B cell (primary cell): ENCODE measurements at places on chromosomes 7 and 10. TPM values are rescaled to one million over a fixed set of nuclear protein-coding genes. Genes with fewer than 3 reads are reported as not detected.

Gene CNNM1
- not detected in 2 replicates for total RNA-seq

- DNase-seq: no peak
- H3K27ac ChIP-seq: no peak overlapping the region
- H3K27me3 ChIP-seq: no peaks in the 10 kb centered on the region
- H3K4me3 ChIP-seq: no peak overlapping the region
- no peaks in the 10 kb centered on the region for H3K4me1 ChIP-seq
These were observed 92.1 kb downstream of the PPP1R3C start for GRCh38 chr10:91540733-91541132.

Gene PVRIG
- 51.2 and 51.4 TPM in 2 replicates for total RNA-seq

- H3K27me3 ChIP-seq: no peaks in the 10 kb centered on the region
- H3K27ac ChIP-seq: no peak overlapping the region
- H3K36me3 ChIP-seq: no peaks in the 10 kb centered on the region
- no peaks in the 10 kb centered on the region for H3K4me1 ChIP-seq
- H3K4me3 ChIP-seq: no peak overlapping the region
These were observed 8.8 kb upstream of the ENO4 start for GRCh38 chr10:116840389-116841075.

GRCh38 chr10:124106241-124106879, 13.0 kb upstream of the CHST15 start:
- peak overlapping the region; percentile 21 for H3K4me3 ChIP-seq
- peak; percentile 67 for DNase-seq
- H3K27me3 ChIP-seq: no peaks in the 10 kb centered on the region
- no peaks in the 10 kb centered on the region for H3K36me3 ChIP-seq
- peak overlapping the region; percentile 54 for H3K27ac ChIP-seq

- no peak overlapping the region for H3K4me3 ChIP-seq
- DNase-seq: no peak
- no peak overlapping the region for H3K27ac ChIP-seq
- no peaks in the 10 kb centered on the region for H3K27me3 ChIP-seq
- no peaks in the 10 kb centered on the region for H3K36me3 ChIP-seq
These were observed 122.6 kb downstream of the MARCHF5 start for GRCh38 chr10:92413519-92413918.

DNA sequence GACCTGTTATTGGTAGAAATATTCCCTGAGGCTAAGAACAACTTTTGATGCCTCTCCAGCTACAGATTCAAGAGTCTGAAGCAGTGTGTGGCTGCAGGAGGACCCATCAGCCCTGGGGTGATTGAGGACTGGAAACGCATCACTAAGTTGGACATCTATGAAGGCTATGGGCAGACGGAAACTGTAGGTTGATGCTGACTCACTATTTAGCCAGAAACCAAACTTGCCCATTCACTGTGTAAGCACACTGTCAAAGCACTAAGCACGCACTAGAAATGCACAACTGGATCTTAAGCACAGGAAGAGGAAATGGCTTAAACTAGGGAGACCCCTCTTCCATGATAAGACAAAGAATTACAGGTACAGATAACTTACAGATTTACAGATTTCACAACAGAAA, 20.8 kb downstream of the ACSM6 start:
- DNase-seq: no peak
- H3K27me3 ChIP-seq: no peaks in the 10 kb centered on the region
- no peak overlapping the region for H3K4me3 ChIP-seq
- no peaks in the 10 kb centered on the region for H3K4me1 ChIP-seq
- peaks cover 1% of the 10 kb centered on the region for H3K36me3 ChIP-seq

DNA sequence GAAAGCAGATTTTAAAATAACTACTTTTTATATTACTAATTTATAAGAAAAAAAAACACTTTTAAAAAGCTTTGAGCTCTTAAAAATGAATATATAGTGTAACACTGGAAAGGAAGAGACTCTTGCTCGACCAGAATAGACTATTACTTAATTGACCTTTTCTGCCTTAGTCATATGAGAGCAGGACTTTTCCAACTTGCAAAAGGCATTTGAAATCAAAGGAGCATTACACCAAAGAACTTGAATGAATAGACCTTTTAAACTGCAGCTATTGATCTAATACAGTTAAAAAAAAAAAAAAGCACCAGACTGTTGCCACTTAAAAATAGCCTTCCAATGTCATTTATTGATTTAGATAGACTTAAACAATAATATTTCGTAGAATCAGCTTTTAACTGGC, 17.2 kb upstream of the SEMA3D start:
- H3K4me3 ChIP-seq: no peak overlapping the region
- DNase-seq: no peak
- H3K4me1 ChIP-seq: no peaks in the 10 kb centered on the region
- no peaks in the 10 kb centered on the region for H3K27me3 ChIP-seq

DNA sequence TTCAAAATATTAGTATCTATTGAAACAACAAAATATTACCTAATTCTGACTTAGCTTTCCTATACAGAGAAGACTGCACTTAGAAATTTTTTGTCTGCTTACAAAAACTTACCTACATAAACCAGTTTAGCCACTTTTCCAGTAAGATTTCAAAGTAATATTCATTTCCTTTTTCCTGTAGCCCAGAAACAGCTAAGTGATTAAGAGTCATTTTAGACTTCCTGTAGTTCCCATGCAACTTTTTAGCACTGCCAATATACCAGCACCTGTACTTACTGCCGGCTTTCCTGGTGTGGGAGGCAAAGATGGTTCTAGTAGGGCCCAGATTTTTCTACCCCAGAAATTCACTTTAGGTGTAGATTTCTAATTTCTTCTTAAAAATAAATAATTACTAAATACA, 21.8 kb downstream of the NT5C2 start:
- H3K4me1 ChIP-seq: no peaks in the 10 kb centered on the region
- peaks cover 5% of the 10 kb centered on the region for H3K36me3 ChIP-seq
- no peak for DNase-seq
- H3K27me3 ChIP-seq: no peaks in the 10 kb centered on the region
- H3K27ac ChIP-seq: no peak overlapping the region
- no peak overlapping the region for H3K4me3 ChIP-seq

DNA sequence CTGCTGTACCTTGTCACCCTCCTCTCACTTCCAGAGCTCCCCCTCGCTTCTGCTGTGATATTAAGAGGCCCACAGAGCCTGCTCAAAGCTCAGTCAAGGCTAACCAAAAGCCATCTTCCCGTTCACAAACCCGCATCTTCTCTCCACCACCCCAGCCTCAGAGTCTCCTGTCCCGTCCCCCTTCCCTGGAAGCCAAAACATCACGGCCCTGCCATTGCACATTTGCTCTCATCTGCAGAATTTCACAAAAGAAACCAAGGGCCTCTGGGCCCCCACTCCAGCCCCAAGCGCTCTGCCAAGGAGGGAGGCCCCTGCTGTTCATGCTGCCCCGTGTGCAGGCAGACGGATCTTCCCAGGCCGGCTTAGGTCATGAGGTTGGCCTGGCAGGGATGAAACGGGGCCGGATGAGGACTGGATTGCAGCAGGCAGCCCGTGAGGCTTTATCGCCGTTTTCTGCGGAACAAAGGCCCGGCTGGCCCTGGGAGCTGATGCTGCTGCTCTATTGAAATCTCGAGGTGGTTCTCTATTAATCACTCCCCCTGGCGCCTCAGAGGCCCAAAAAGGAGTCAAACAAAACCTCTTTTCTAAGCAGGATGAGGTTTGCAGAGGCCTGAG, 31.6 kb upstream of the FOXK1 start:
- no peaks in the 10 kb centered on the region for H3K36me3 ChIP-seq
- no peak for DNase-seq
- H3K27ac ChIP-seq: no peak overlapping the region
- H3K27me3 ChIP-seq: no peaks in the 10 kb centered on the region
- H3K4me1 ChIP-seq: no peaks in the 10 kb centered on the region
- no peak overlapping the region for H3K4me3 ChIP-seq

- DNase-seq: no peak
- H3K27me3 ChIP-seq: no peaks in the 10 kb centered on the region
- no peak overlapping the region for H3K4me3 ChIP-seq
- no peaks in the 10 kb centered on the region for H3K4me1 ChIP-seq
- H3K36me3 ChIP-seq: no peaks in the 10 kb centered on the region
These were observed 13.7 kb downstream of the TECTB start for GRCh38 chr10:112296908-112297331.

Gene FIGNL1
- total RNA-seq: 23.3 and 24.5 TPM in 2 replicates

DNA sequence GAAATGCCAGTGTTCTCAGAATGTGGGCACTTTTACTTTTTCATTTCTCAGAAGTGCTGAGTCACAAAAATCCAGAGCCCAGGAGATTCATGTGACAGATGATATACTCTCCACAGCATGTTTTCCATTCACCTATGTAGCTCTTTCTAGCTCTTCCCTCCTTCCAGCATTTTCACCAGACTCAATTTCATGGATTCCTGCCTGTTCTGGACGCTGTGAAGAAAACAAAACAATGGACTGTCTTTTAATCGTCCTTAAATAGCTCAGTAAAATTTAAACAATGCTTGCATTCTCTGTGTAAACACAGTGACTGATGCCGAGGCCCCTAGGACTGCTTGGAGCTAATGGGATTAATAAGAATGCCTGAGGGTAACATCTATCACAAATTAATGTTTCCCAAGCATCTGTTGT, 25.5 kb downstream of the ZNF713 start:
- DNase-seq: no peak
- H3K4me3 ChIP-seq: no peak overlapping the region
- H3K36me3 ChIP-seq: peaks cover 10% of the 10 kb centered on the region
- H3K27me3 ChIP-seq: no peaks in the 10 kb centered on the region

- DNase-seq: no peak
- H3K27me3 ChIP-seq: no peaks in the 10 kb centered on the region
- H3K4me3 ChIP-seq: no peak overlapping the region
- no peak overlapping the region for H3K27ac ChIP-seq
- no peaks in the 10 kb centered on the region for H3K4me1 ChIP-seq
These were observed 175.6 kb downstream of the OTUD1 start for GRCh38 chr10:23614483-23614882.

DNA sequence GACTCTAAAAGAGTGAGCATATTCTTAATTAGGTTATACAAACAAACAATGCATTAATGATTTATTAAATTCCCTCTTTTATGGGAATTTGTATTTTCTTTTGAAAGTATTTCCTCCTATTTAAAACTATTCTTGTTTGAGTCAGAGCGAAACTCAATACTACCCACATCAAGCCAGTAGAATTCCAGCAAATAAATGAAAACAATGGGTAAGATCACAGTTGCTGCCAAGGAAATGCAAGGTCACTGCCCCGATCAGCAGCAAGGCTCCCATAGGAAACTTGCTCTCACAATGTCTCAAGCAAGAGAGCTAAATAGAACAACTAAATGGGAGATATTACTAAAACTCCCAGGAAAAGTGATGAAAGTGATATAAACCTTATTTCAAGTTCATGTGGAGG, 206.3 kb downstream of the THSD7A start:
- no peaks in the 10 kb centered on the region for H3K27me3 ChIP-seq
- no peak for DNase-seq
- no peak overlapping the region for H3K4me3 ChIP-seq
- H3K36me3 ChIP-seq: no peaks in the 10 kb centered on the region
- H3K27ac ChIP-seq: no peak overlapping the region
- no peaks in the 10 kb centered on the region for H3K4me1 ChIP-seq

- no peak overlapping the region for H3K4me3 ChIP-seq
- H3K36me3 ChIP-seq: no peaks in the 10 kb centered on the region
- DNase-seq: no peak
- H3K27me3 ChIP-seq: no peaks in the 10 kb centered on the region
- H3K4me1 ChIP-seq: peaks cover 13% of the 10 kb centered on the region
These were observed 140.1 kb downstream of the CPEB3 start for GRCh38 chr10:92150823-92151222.

Gene TAS2R41
- not detected in 2 replicates for total RNA-seq

Gene CPVL
- total RNA-seq: 0.41 TPM in 1 of 2 replicates, not detected in the other

Gene IL2RA
- total RNA-seq: 52.7 and 56.7 TPM in 2 replicates

Gene NUTM2D
- 4.2 and 5.1 TPM in 2 replicates for total RNA-seq
